ENCODE measurements at places on chromosomes 2 and 18.
A peak's percentile ranks its signal among the peaks of the same experiment; 100 is the strongest.

- no peak for DNase-seq
Observed at GRCh38 chr18:65415098-65415497, 335.7 kb upstream of the CDH7 start.

- no peak for DNase-seq
Observed at GRCh38 chr2:36450466-36451196, 95.1 kb downstream of the CRIM1 start.

GRCh38 chr2:140589696-140590095, 1541.1 kb downstream of the LRP1B start:
- no peak for DNase-seq

DNA sequence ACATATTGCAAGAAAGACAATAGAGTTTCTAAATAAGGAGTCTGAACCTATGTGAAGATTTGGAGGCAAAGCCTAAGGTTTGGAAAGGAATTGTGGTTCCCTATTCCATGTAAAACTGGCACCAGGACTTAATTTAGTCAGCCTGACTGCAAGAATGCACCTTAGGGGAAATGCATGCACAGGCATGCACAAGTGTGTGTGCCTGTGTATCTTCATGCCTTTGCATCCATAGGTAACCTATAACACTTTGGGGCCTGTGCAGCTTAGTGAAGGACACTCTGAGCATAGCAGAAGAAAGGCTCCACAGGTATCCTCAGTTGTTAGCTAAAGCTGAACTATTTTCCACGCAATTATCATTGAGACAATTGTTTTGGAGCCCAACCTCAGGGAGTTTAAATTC, 73.4 kb downstream of the RPRM start:
- no peak for DNase-seq

DNA sequence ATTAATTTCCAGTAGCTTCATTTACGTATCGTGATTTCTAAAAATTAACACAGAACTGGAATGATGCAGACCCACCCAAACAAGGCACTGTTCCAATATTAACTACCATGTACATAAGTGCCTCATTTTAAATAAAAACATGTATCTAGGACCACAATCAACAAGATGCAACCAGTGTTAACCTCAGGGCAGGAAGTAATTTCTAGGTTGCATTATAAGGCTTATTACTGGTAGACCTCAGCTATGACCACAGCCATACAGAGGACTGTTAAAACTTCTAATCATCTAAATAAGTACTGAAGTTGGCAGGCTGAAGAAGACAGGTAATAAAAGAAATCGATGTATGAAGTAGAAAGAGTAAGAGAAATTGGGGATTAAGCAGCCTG, 262.9 kb downstream of the HDAC4 start:
- no peak for DNase-seq

GRCh38 chr2:109457366-109457765, 156.4 kb downstream of the SEPTIN10 start:
- no peak for DNase-seq

DNA sequence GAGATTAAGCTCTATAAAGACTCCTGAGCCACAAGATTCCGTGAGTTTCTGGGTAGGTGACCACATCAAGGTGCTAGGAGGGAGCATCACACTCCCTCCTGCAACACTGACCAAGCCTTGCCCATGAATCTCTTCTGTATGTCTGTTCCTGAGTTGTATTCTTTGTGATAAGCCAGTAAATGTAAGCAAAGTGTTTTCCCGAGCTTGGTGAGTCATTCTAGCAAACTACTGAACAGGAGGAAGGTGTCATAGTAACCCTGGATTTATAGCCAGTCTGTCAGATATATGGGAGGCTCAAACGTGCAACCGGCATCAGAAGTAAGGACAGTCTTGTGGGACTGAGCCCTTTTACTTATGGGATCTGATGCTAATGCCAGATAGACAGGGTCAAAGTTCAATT, 346.1 kb upstream of the KYNU start:
- no peak for DNase-seq

DNA sequence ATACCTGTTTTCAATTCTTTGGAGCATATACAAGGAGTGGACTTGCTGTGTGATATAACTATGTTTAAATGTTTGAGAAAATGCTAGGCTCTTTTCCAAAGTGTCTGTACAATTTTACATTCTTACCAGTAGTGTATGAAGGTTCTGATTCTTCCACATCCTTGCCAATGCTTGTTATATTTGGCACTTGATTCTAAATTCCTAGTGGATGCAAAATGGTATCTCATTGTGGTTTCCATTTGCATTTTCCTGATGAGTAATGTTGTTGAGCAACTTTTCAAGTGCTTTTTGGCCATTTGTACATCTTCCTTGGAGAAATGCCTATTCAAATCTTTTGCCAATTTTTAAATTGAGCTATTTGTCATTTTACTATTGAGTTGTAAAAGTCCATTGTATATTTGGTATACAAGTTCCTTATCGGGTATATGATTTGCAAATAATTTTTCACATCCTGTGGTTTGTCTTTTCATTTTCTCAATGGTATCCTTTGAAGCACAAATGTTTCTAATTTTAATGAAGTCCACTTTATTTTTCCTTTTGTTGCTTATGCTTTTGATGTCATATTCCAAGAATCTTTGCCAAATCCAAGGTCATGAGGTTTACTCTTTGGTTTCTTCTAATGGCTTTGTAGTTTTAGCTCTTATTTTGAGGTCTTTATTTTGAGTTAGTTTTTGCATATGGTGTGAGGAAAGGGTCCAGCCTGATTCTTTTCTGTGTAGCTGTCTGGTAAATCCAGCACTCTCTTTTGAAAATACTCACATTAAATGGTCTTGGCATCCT, 33.2 kb upstream of the CWC22 start:
- no peak for DNase-seq

GRCh38 chr18:5840547-5840946, 54.8 kb downstream of the TMEM200C start:
- DNase-seq, result no peak

DNA sequence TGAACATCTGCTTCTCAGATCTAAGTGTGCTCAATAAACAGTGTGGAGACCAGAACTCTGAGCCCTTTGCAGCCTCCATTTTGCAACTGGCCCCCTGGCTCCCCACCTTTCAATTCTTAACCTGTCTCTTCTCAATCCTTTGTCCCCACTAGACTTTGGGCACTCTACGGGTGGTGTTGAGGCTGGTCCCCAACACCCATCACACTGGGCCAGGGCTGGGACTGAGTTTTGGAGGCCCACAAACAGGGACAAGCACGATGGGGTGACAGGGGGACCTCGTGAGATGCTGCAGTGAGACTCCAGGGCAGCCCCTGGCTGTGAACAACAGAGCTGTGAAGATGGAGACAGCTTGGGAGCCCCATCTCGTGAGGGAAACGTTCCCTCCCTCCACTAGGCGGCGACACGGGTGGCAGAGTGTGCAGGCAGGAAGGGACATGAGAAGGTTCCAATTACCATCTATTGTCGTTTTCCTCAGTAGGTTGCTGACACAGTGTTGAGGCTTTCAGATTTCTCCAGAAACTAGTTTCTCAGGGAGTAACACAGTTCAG, 1.2 kb downstream of the ANKMY1 start:
- DNase-seq, result peak; percentile 81

DNA sequence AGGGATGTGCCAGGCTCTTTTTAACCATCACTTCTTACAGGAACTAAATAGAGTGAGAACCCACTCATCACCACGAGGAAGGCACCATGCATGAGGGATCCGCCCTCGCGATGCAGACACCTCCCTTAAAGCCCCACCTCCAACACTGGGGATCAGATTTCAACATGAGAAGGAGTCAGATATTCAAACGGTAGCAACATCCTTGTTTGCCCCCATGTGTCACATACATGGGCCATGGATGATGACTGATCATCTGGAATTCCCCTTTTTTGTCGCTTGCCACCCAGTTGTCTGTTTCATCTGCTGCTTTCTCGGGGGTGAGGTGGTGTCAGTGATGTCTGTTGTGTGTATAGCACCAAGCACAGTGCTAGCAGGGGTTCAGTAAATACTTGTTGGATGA, 57.9 kb downstream of the NCK2 start:
- peak; percentile 60 for DNase-seq

DNA sequence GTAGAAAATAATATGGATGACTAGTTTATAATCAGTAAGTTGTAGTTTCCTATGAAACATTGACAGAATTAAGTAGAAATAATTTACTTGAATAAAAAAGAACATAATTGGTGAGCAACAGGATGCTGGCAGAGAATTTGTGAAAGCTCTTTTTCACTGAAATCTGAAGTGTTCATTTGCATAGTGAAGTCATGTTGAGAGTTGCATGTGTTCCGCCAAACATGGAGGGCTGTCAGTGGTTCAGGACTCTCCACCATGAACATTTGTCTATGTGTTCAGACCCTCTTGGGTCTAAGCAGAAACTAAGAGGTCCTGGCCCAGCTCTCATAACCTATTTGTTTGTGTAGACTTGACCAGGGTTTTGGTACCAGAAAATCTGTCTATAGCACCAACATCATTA, 182.5 kb upstream of the LINC00305 start:
- no peak for DNase-seq

- DNase-seq, result no peak
Observed at GRCh38 chr2:105177536-105178254, 63.8 kb upstream of the GPR45 start.

- DNase-seq, result no peak
Observed at GRCh38 chr18:52936931-52937330, 596.9 kb downstream of the DCC start.

DNA sequence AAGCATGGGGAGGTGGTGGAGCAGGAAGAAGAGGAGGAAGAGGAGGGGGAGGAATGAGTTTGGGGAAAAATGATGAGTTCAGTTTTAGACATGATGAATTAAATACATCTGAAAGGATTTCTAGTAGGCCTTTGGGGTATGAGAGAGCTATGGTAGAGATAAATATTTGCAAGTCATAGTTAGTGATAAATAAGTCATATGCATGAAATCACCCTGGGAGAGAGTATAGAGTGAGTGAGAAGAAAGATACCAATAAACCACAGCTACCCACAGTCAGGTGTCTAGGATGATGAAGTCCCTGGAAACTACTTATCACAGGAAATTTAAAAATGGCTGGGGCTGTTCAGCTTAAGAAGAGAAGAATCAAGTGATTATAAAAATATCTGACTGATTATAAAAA, 240.5 kb downstream of the RDH14 start:
- no peak for DNase-seq

- DNase-seq, result peak; percentile 33
Observed at GRCh38 chr2:64655018-64655664, 1.4 kb upstream of the SERTAD2 start.

- DNase-seq, result no peak
Observed at GRCh38 chr18:13323186-13323585, 104.6 kb downstream of the LDLRAD4 start.

GRCh38 chr2:108594982-108595464, 60.8 kb downstream of the LIMS1 start:
- peak; percentile 40 for DNase-seq

- no peak for DNase-seq
Observed at GRCh38 chr2:146868051-146868450, 976.8 kb upstream of the ACVR2A start.

GRCh38 chr18:53665701-53666100, 558.8 kb downstream of the MBD2 start:
- DNase-seq, result no peak

GRCh38 chr18:2987876-2988790, 24.8 kb downstream of the LPIN2 start:
- no peak for DNase-seq

- no peak for DNase-seq
Observed at GRCh38 chr2:194567661-194568017, 1089.4 kb upstream of the SLC39A10 start.

GRCh38 chr2:180196419-180196977, 189.4 kb upstream of the CWC22 start:
- DNase-seq, result no peak

DNA sequence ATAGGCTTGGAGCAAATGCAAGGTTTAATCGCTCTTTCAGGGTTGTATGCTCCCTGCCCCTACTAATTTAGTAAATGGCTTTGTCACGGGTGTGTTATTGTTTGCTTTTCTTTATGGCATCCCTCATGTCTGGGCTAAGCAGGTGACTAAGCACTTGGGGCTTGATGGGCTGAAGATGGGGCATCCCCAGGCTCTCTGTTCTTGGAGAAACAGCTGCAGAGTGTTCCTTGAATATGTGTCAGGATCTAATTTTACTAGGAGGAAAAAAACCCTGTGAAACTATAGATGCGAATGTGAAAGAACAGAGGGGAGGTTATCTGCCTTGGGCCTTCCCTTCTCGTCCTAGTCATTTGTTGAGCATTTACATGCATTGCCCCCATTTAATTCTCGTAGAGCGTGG, 94.7 kb upstream of the TAF1B start:
- DNase-seq, result no peak

DNA sequence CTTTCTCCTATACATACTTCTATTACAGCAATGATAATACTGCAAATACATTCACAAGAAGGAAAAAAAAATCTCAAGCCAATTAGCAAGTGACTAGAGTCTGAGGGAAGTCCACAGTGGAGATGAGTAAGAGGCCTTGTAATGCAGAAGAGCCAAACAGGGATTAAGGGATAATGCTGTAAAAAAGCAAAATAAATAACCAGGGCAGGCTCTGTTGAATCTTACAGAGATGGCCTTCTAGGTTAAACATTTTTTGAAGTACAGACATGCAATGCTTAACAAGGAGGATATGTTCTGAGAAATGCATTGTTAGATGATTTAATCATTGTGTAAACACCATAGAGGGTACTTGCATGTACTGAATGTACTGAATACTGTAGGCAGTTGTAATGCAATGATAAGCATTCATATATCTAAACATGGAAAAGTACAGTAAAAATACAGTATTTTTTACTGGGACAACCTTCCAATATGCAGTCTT, 122.1 kb upstream of the RMDN2 start:
- no peak for DNase-seq

DNA sequence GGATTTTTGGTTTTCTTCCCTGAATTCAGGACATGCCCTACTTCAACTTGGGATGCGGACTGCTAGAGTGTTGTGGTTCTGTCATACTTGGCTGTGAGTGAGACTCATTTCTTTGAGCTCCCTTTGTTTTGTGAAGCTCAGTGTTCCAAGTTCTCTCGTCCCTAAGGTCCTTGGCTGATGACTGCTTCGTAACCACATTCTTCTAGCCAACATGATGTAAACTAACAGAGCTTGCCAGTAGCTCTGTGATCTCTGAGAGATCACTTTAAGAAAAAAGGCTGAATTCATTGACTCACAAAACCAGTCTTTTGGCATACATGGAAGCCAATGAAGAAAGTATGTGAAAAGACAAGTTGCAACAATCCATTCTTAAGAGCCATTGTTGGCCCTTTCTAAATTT, 96.9 kb upstream of the MSTN start:
- DNase-seq, result no peak

GRCh38 chr18:56575819-56576663, 62.4 kb downstream of the TXNL1 start:
- no peak for DNase-seq
